ENCODE measurements at places on chromosomes 4 and X.

- no peak for DNase-seq
These were observed 3.0 kb upstream of the IRF2 start for GRCh38 chr4:184477201-184477999.

DNA sequence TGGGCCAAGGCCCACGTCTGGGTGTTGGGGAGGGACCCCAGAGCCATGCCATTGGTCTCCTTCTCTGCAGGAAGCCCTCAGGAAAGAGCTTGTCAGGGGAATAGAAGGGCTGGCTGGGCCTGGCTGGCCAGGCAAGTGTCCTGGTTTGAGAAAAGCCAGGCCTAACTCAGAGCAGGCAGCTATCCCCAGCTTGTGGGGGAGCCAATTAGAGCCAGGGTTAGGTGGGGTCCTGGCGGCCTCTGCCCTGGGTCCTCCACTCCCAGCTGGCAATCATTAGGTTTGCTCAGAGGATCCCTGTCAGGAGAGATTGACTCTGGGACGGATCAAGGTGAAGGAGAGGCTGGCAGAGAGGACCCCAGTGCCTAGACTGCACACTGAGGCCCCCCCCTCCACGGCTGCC, 64.8 kb downstream of the PJA1 start:
- DNase-seq, result no peak

- no peak for DNase-seq
These were observed 36.9 kb downstream of the NLGN3 start for GRCh38 chrX:71181558-71181909.

GRCh38 chr4:13248621-13249298, 235.4 kb downstream of the RAB28 start:
- no peak for DNase-seq

DNA sequence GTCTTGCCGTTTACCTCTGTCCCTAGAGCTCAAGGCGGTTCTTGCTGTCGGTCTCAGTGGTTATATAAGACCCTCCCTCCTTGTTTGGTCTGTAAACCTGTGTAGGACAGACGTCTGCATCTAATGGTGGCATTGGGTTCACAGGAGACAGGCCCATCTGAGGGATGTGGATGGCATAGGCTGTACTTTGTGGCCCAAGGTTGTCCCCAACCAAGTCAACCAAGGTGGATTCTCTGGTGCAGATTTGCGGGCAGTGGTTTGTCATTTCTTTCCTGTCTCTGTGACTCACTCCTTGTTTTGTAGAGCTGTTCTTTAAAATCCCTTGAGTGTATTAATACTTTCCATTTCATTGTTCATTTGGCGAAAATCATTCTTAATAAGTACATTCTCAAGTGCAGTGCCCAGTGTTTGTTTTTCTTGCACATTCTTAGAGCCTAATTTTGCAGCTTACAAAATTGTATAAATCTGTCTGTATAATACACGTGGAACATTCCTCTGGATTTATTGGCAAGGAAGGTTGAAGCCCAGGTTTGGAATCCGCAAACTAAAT, 68.0 kb upstream of the TLR2 start:
- DNase-seq, result no peak

DNA sequence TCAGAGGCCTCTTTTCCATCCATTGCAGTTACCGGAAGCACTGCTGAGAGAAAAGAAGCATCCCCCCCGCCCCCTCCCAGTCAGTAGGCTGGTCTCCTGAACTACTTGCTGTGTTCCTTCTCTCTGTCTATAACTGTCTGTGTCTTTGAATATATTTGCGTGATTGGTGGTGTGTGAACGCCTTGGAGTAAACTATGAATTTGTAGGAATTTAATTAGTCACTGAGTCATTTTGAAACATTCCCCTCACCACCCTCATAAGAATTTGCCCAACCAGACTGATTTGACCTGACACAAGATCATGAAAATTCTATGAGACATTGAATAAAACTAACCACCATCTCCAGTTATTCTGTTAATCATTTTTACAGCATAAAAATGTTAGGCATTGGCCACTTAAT, 6.7 kb upstream of the NXF3 start:
- no peak for DNase-seq

- DNase-seq, result no peak
These were observed 153.3 kb upstream of the TBL1X start for GRCh38 chrX:9311421-9312160.

GRCh38 chrX:65451663-65452062, 82.9 kb downstream of the LAS1L start:
- peak; percentile 28 for DNase-seq

GRCh38 chr4:52105276-52105675, 54.2 kb downstream of the SPATA18 start:
- DNase-seq, result no peak

- no peak for DNase-seq
These were observed 568.3 kb downstream of the ANKRD50 start for GRCh38 chr4:124144238-124144654.

DNA sequence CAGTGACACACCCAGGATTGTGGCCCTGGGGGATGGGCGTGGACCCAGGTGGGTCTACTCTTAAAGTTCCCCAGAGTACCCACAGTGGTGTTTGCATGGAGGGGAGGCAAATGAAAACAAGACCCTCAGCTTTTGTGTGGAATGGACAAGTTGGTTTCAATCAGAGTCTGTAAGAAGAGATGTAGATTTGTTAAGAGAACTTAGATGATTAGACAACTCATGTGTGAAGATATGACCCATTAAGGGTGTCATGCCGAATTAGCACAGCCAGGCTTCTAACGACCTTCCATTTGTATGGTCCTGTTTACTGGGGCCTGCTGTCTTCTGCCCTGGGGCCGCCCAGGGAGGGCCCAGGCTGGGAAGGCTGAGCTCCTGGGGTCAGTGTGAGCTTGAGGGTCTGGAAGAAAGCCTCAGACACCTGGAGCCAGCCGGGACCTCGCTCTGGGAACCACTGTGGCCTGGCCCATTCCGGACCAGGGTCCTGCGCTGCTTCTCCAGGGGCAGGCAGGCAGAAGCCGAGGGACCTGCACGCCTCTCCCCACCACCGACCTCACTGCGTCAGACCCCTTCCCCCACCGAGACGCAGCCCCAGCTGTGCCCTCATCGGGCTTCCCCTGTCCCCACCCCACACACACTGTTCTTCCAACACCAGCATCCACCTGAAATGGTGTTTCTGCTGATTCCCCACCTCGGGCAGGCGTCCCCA, 20.4 kb downstream of the UVSSA start:
- no peak for DNase-seq

- peak; percentile 13 for DNase-seq
These were observed 4.2 kb downstream of the CENPVL3 start for GRCh38 chrX:51614353-51615012.

GRCh38 chrX:100417681-100418080, 7.6 kb upstream of the PCDH19 start:
- no peak for DNase-seq

- no peak for DNase-seq
These were observed 185.8 kb upstream of the GPC4 start for GRCh38 chrX:133601116-133601515.

GRCh38 chrX:154485150-154486051, 1.0 kb downstream of the UBL4A start:
- DNase-seq, result no peak

DNA sequence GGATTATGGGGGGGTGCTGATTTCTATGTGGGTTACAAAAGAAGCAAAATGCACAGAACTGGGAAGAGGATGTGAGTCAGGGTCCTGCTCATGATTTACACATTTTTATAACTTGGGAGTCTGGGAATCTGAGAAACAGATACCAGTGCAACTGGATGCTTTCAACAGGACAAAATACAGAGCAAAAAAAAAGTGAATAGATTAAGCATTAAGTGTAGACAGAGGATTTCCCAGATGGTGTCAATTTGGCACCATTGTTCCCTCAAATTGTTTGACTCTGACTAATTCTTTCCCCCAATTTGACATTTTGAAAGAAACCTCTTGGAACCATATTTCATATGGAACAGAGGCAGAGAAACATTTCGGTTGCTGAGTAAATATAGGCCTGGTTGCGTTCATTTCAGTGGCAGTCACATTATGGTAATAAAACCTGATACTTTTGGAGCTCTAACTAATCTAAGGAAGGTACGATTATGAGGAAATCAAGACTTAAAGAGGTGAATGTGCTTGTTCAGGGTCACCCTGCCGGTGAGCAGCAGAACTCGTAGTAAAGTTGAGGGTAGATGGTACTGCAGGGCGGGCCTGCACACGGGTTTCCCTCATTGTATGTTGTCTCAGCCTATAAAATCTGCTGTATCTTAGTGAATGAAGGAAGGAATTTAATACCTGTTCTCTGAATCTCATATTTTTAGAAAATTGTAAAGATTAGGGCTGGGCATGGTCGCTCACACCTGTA, 18.7 kb upstream of the CDKL5 start:
- DNase-seq, result no peak

- no peak for DNase-seq
These were observed 89.6 kb downstream of the SORCS2 start for GRCh38 chr4:7281691-7282665.

- no peak for DNase-seq
These were observed 168.8 kb downstream of the RELL1 start for GRCh38 chr4:37517326-37517725.

DNA sequence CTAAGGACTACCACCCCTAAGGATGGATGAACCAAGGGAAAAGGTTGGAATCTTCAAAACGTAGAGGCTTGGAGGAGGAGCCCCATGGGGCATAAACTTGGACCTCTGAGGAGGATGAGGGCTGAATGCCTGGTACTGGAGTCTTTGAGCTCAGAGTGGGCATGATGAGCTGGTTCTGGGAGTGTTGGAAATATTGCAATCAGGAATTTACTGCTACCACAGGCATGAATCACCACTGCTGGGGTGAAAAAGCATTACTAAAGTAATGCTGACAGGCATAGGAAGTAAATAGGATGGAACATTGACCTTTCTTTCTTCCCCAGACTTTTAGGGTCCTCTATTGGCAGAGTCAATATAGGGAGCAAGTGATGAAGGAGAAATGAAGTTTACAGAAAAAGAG, 105.8 kb upstream of the RPS6KA3 start:
- no peak for DNase-seq

DNA sequence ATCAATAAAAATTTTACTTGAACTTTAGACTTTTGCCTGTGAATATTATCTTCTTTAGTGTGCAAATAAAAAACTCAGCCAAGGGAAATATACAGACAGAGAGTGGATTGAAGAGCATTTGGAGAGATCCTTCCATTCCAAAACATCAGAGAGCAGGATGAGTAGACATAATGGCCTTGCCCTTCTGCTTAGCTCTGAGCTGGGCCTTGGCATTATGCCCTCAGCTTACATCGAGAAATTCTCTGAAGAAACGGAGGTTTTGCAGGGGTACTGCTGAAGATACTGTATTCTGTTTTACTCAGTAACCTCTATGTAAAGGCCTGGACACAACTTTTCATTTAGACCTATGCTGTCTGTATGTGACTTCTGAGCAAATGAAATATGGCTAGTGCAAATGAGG, 317.4 kb downstream of the STIM2 start:
- no peak for DNase-seq

GRCh38 chr4:138035781-138036258, 206.3 kb downstream of the SLC7A11 start:
- DNase-seq, result no peak

DNA sequence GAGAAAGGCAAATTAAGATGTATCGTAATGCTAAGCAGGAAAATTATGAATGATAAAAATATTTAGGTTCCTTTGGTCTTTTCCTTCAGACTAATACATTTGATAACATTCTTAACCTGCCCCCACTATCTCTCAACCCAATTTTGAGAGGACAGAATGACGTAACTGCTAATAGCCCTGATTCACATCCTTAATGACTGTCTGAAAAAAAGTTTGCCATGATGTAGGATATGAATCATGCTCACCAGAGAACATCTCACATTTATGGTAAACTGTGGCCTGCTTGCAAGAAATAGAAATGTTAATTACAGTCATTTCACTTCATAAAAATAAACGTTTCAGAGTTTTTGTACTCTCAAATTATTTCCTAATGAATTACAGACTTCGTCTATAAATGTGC, 128.0 kb upstream of the VEGFC start:
- DNase-seq, result no peak

GRCh38 chr4:32680946-32681345, 1960.8 kb downstream of the PCDH7 start:
- DNase-seq, result no peak

DNA sequence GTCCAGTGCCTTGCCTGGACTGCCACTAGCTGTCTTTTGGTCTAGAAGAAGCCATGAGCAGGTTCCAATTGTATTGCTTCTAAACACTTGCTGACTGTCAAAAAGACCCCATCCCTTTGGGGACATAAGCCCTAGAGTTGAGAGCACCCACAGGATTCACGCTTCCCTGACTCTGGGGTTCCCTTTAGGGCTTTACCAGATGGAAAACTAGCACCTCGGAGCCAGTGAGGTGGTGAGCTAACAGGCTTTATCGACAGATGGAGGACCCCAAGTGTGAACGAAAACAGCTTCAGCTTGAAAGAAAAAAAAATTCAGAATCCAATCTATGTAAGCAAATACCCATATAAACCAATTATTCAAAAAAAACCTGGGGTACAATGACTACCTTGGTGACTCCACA, 90.8 kb downstream of the NAA11 start:
- no peak for DNase-seq

DNA sequence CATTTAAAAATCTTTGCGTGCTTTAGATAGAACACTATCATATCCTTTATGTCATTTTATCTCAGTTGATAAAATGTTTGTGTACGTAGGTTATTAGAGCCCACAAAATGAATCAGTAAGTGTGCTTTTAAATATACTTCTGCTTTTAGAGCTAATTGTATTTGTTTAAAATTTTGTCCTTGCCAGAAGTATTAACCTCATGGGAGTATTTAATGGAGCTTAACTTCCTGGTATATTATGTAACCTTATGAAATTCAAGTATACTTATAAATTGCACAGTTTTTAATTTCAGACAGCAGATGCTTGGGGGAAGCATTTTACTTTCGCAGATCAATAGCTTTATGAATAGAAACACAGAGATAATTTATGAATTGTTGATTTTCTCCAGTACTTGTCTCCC, 90.2 kb downstream of the DIPK2B start:
- DNase-seq, result no peak

- DNase-seq, result peak; percentile 5
These were observed 20.6 kb downstream of the ZDHHC9 start for GRCh38 chrX:129823115-129823514.

DNA sequence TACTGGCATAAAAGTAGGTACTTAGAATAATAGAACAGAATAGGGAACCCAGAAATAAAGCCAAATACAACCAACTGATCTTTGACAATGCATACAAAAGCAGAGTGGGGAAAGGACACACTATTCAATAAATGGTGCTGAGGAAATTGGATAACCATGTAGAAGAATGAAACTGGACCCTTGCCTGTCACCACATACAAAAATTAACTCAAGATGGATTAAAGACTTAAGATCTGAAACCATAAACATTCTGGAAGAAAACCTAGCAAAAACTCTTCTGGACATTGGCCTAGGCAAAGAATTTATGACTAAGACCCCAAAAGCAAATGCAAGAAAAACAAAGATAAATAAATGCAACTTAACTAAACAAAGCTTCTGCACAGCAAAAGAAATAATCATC, 45.6 kb downstream of the ARFIP1 start:
- DNase-seq, result no peak

- no peak for DNase-seq
These were observed 9.7 kb downstream of the HS6ST2 start for GRCh38 chrX:132948648-132949260.

GRCh38 chrX:136671006-136671610, 23.1 kb downstream of the CD40LG start:
- DNase-seq, result no peak
